Osteocyte (in vitro differentiated cells): ENCODE measurements at places on chromosomes 12 and 14.

- H3K4me3 ChIP-seq, result no peak overlapping the region
- H3K36me3 ChIP-seq, result no peaks in the 10 kb centered on the region
- no peaks in the 10 kb centered on the region for H3K4me1 ChIP-seq
- H3K27ac ChIP-seq, result no peak overlapping the region
- no peak for DNase-seq
These were observed 50.1 kb downstream of the CD9 start for GRCh38 chr12:6250343-6250742.

- H3K36me3 ChIP-seq, result peaks cover 2% of the 10 kb centered on the region
- H3K27ac ChIP-seq, result peak overlapping the region; percentile 18
- H3K27me3 ChIP-seq, result no peaks in the 10 kb centered on the region
- no peak overlapping the region for H3K4me3 ChIP-seq
- H3K4me1 ChIP-seq, result peaks cover 25% of the 10 kb centered on the region
- DNase-seq, result no peak
These were observed 24.5 kb downstream of the GPRC5D start for GRCh38 chr12:12927211-12928079.

DNA sequence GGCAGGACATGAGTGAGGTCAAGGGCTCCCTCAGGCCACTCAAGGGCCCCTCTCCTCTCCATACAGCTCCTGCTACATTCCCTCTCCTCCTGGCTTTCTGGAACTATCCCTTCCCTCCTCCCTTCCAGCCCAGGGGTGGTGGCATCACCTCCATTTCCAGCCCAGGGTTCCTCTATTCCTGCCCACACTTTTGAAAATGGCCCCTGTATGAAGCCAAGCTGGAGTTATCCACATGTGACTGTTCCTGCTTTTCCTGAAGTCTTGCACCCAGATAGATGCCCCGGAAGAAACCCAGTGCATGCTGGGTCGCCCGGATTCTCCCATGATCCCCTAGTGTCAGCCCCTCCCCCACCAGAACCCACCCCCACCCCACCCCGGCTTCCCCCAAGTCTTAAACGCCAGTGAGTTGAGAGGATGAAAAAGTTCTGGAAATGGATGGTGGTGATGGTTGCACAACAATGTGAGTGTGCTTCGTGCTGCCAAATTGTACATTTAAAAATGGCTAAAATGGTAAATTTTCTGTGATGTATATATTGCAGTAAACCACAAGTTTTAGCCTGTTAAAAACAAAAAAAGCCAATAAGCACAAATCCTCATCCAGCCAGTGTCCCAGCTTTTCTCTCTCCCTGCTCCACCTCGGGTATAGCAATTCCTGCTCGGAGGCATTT, 136.9 kb downstream of the SCARB1 start:
- H3K4me1 ChIP-seq, result peaks cover 40% of the 10 kb centered on the region
- peak overlapping the region; percentile 66 for H3K27ac ChIP-seq
- no peaks in the 10 kb centered on the region for H3K27me3 ChIP-seq
- no peak overlapping the region for H3K4me3 ChIP-seq
- no peak for DNase-seq

- H3K4me1 ChIP-seq, result no peaks in the 10 kb centered on the region
- H3K4me3 ChIP-seq, result no peak overlapping the region
- no peak overlapping the region for H3K27ac ChIP-seq
These were observed 34.5 kb upstream of the CDK2AP1 start for GRCh38 chr12:123306200-123306599.

GRCh38 chr12:77998236-77998786, 167.6 kb downstream of the NAV3 start:
- DNase-seq, result no peak
- H3K4me1 ChIP-seq, result peaks cover 9% of the 10 kb centered on the region
- H3K4me3 ChIP-seq, result no peak overlapping the region
- H3K27ac ChIP-seq, result no peak overlapping the region
- no peaks in the 10 kb centered on the region for H3K27me3 ChIP-seq

DNA sequence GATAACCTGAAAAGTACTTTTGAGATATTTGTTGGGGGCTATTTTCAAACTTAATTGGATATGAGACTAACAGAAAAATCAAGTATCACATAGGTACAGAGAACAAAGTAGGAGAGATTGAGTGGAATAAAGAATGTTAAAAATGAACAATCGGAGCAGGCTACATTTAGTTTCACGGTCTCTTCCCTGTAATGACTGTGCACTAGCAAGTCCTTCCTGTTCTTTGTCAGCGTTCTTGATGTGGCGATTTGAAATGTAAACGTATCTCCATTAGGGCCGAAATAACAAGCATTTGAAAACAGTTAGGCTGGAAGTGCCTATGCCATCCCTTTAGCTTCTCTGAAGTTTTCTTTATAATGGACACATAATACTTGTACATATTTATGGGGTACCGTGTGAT, 31.0 kb downstream of the SLC25A29 start:
- no peak overlapping the region for H3K4me3 ChIP-seq
- no peak for DNase-seq
- H3K27ac ChIP-seq, result peak overlapping the region; percentile 27
- peaks cover 31% of the 10 kb centered on the region for H3K4me1 ChIP-seq

- H3K4me3 ChIP-seq, result no peak overlapping the region
- DNase-seq, result no peak
- peak overlapping the region; percentile 43 for H3K27ac ChIP-seq
- H3K4me1 ChIP-seq, result peaks cover 24% of the 10 kb centered on the region
- H3K27me3 ChIP-seq, result no peaks in the 10 kb centered on the region
These were observed 19.1 kb downstream of the ETV6 start for GRCh38 chr12:11668611-11669010.

DNA sequence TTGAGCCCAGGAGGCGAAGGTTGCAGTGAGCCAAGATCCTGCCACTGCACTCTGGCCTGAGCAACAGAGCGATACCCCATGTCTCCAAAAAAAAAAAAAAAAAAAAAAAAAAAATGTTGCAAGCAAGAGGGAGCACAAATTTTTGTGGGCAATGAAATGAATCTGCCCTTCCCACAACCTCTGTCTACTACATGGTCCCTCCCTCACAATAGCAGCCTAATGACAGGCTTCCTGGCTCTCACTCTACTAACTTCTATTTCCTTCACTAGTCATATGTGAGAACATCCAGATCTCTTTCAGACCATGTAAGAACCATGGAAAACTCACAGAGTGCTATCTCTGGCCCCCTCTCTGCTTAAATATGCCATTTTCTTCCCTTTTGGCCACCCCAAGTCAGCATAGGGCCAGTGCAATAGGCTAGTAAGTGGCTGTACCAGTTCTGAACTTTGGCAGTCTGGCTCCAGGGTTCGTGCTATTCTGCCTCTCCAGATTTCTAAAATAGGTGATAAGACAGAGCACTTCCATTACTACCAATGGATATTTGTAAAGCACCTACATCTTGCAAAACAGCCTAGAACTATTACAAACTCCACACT, 7.1 kb downstream of the OSBPL8 start:
- no peak for DNase-seq
- H3K4me3 ChIP-seq, result no peak overlapping the region
- peaks cover 4% of the 10 kb centered on the region for H3K36me3 ChIP-seq
- H3K4me1 ChIP-seq, result peaks cover 68% of the 10 kb centered on the region
- no peaks in the 10 kb centered on the region for H3K27me3 ChIP-seq
- no peak overlapping the region for H3K27ac ChIP-seq

GRCh38 chr14:65164068-65164824, 61.9 kb upstream of the MAX start:
- peaks cover 22% of the 10 kb centered on the region for H3K27me3 ChIP-seq
- no peak overlapping the region for H3K27ac ChIP-seq
- DNase-seq, result no peak
- no peaks in the 10 kb centered on the region for H3K4me1 ChIP-seq

- no peak overlapping the region for H3K4me3 ChIP-seq
- peaks cover 21% of the 10 kb centered on the region for H3K27me3 ChIP-seq
- no peak for DNase-seq
- no peaks in the 10 kb centered on the region for H3K4me1 ChIP-seq
These were observed 48.4 kb downstream of the ZNF641 start for GRCh38 chr12:48302161-48302911.

GRCh38 chr12:53036802-53037201, 13.1 kb upstream of the TNS2 start:
- peaks cover 11% of the 10 kb centered on the region for H3K4me1 ChIP-seq
- no peak for DNase-seq
- no peak overlapping the region for H3K4me3 ChIP-seq
- no peaks in the 10 kb centered on the region for H3K27me3 ChIP-seq
- no peak overlapping the region for H3K27ac ChIP-seq

DNA sequence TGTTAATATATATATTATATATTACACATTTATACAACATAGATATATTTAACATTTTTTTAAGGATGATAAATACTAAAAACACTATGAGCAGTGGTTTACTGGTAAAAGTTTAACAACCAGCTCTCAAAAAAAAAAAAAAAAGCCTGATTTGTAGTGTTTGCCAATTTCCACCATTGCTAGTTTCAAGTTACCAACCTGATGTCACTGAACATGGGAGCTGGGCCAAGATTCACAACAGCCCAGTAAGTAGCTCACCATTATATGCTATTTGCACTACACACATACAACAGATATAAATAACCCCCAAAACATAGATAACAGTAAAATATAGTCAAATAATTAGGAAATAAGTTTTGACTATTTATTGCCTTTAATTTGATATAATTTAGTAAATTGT, 28.9 kb upstream of the TMX1 start:
- H3K27me3 ChIP-seq, result peaks cover 31% of the 10 kb centered on the region
- DNase-seq, result no peak
- no peak overlapping the region for H3K4me3 ChIP-seq
- H3K4me1 ChIP-seq, result peaks cover 2% of the 10 kb centered on the region

GRCh38 chr14:101186992-101187815, 283.7 kb upstream of the RTL1 start:
- no peak overlapping the region for H3K4me3 ChIP-seq
- no peak for DNase-seq
- H3K4me1 ChIP-seq, result no peaks in the 10 kb centered on the region
- peaks cover 17% of the 10 kb centered on the region for H3K27me3 ChIP-seq
